ENCODE measurements at places on chromosomes 5 and 9.

DNA sequence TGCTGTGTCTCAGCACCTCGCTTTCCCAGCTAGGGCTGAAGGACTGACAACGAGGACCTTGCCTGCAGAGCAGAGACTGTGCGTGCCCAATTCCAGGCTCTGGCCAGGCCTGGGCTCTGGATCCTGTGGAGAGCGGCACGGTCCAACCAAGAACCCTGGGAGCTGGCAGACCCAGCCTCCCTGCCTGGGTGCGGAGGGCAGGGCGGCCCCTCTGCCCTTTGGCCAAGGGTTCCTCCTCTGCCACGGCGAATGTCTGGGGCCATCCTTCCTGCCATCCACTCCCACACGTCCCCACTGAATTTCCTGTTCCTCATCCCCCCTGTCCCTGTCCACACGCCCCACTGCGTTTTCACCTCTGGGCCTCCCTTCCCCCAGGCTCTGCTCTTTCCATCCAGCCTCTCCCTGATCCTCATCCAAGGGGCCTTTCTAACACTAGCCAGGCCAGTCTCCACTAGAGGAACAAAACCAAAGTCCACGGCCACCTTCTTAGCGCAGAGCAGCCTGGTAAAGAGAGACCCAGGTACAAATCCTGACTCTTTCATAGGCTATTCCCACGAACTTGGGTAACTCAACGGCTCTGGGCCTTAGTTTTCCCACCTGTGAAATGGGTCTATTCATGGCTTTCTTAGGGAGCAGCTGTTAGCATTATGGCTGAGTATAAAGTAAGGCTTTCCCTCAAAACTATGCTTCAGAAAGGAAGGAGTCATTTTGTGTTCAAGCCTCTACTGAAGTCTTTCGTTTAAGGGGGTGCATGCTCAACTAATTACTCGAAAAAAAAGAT lies 95.5 kb upstream of the PHYKPL start:
- DNase-seq = no peak

- no peak for DNase-seq
These were observed 32.8 kb downstream of the PDGFRB start for GRCh38 chr5:150122536-150123481.

DNA sequence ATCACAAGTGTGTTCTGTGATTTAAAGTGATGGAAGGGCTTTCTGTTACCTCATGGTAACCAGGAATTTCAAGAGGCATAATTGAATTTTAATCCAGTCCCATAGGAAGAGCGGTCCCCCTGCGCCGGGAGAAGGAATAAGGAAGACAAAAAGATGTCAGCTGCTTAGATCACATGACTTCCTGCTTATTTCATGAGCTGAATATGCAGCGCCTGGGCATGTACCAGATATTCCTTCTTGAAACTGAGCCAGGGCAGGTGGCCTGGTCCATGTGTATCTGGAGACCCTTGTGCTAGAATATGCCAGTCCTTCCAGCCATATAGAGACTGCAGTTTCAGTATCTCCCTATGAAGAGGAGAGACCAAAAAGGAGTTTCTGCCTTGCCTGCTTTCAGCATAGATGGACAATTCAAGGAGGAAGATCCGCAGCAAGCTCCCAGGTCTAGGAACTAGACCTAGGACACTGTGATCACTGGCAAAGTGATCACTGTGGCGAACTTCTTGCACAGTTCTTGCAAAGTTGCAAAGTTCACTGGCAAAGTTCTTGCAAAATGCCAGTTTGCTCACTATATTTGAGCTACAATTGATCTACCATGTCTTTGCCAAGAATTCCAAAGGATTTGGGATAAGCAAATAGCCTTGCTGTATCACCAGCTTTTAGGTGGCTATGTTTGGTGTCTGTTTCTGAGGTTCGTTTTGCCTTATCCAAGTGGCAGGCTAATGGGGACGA lies 102.9 kb upstream of the PHYKPL start:
- no peak for DNase-seq

DNA sequence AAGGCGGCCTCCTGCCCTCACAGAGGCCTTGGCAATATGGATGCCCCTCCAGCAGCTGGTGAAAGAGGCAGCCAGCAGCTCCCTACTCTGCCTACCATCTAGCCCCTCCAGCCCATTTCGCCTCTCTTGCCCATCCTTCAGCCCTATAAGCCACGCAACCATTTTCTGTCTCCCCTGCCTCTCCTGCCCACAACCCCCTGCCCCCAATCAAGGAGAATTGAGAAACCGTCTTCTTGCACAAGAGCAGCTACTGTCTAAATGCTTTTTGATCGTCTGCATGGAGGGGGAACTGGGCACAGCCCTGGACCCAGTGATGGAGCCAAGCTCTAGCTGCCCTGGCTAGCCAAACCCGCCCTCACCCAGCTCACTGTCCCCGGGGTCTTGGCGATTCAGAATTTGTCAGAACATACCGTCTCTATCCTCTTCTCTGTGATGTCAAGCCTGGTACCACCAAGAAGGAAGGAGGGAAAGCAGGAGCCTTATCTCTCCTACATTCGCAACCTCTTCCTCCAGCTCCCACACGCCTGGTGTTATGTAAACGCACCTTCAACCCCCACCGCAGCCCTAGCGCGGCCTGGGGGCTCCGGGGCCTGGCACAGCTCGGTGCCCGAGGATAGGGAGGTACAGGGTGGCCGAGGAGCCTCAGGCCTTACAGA lies 1.2 kb downstream of the SPRY4 start:
- DNase-seq = no peak

GRCh38 chr5:142973932-142974331 lies 203.8 kb downstream of the ARHGAP26 start:
- no peak for DNase-seq

DNA sequence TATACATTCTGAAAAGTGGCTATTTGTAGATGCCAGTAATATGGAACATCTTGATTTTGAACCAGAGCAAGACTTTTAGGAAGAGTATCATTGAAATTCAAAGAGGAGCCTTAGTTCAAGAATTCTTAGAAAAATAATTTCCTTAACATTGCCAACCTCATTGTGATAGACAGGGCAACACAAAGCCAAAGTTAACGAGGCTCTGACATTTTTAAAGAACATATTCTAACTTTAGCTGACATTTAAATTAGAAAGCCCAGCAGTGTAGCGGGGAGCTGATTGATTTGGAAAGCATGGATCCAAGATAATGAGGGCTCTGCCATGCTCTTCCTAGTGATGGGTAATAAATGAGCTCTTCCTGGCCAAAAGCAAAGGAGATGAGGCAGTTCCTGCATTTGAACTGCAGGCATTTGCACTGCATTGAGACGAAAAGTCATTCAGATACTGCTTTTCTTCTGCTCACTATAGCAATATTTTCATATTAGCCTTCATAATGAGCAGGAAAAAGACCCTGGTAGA lies 325.0 kb downstream of the ARHGEF28 start:
- no peak for DNase-seq

DNA sequence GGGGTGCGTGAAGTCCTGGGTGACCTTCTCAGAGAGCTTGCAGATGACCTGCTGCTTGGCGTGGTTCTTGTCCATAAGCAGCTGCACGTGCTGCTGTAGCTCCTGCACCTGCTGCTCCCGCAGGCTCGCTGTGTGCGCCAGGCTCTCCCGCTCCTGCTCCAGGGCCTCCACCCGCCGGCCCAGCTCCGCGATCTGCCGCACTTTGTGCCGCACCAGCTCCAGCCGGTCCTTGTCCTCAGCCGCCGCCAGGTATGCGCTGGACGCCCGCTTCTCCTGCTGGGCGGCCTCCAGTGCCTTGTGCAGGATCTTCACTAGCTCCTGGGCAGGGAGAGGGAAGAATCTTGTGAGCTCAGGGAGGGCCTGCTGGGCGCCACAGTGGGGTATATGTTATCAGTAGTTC lies 28.5 kb upstream of the CORO2A start:
- no peak for DNase-seq

GRCh38 chr5:157599565-157599964 lies 24.0 kb upstream of the ADAM19 start:
- no peak for DNase-seq

DNA sequence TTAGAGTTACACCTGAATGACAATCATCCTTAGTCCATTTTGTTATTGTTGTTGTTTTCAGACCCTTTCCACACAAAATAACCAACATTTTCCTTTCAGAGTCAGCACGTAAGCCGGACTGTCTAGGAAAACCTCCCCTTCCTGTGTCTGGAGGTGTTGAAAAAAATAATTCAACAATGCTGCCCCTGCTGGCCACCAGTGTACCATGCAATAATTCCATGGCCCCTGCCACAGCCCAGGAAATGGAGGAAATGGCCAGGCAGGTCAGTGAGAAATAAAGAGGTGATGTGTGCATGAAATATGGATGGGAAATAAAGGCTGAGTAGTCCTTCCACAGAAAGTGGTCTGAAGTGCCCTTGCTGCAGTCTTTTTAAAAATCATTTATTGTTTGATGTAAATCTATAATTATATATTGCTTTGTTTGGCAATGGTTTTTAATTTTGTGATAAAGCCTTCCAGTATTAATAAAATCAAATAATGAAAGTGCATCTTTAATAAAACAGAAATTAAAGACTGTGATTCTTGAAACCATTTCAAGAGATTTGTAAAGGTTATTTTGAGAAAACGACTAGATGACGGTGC lies 152.8 kb upstream of the PAPPA start:
- no peak for DNase-seq

DNA sequence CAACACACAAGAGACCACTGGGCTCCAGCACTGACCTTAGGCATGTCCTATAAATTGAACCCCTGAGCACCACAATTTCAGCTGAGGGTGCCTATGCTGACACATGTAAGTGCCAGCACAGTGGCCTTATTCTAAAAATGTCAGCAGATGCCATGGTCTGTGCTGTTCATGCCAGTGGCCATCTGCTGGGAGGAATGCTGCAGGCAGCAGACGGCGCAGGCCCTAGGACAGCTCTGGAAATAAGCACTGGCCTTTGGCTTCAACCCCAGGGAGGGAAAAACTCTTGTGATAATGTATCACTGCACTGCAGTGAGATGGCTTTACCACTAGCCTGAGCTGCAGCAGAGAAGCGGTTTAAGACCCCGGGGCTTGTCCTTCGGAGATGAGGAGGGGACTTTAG lies 98.5 kb downstream of the SYK start:
- no peak for DNase-seq

DNA sequence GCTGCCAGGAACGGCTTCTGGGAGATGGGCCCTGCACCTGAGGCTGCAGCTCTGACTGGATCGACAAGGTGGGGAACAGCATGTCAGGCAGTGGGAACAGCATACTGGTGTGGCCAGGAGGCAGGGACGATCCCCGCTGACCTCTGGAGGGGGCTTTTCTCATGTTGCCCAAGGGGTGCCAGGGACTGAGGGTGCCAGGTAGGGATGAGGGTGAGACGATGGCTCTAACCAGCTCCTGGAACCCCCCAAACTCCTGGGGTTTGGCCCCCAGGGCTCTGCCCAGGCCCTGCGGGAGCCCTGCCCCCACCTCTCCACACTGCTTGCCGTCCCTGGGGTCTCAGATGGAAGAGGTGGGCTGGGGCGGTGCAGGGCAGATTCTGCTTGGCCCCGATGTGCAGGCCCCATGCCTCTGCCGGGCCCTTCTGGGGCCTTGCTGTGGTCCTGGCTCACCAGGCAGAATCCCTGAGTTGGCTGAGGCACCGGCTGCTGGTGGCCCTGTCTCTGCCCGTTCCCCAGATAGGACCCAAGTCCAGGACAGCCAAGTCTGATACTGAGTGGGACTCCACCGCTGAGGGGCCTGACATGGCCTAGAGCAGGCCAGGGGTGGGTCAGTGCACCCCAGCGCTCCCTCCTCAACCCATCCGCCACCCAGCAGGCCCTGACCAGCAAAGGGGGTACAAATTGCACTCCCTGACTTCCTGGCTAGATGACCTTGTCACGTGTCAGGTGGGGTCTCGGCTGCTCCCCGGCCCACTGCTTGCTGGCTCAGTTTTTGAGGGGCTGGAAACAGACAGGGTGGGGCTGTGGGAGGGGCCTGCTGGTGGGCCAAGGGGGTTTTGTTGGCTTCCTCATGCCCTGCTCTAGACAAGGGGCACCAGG lies 28.4 kb upstream of the RNF130 start:
- DNase-seq = no peak

DNA sequence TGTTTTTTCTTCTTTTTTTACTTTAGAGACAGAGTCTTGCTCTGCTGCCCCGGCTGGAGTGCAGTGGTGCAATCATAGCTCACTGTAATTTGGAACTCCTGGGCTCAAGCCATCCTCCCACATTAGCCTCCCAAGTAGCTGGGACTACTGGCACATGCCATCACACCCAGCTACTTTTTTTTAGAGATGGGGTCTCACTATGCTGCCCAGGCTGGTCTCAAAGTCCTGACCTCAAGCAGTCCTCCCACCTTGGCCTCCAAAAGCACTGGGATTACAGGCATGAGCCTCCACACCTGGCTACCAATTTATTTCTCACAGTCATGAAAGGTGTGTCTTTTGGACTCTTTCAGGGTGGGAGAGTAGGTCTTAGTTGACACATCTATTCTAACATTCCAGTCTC lies 83.0 kb upstream of the FAM120A start:
- no peak for DNase-seq

GRCh38 chr9:120868676-120869359 lies 8.2 kb downstream of the PHF19 start:
- no peak for DNase-seq

DNA sequence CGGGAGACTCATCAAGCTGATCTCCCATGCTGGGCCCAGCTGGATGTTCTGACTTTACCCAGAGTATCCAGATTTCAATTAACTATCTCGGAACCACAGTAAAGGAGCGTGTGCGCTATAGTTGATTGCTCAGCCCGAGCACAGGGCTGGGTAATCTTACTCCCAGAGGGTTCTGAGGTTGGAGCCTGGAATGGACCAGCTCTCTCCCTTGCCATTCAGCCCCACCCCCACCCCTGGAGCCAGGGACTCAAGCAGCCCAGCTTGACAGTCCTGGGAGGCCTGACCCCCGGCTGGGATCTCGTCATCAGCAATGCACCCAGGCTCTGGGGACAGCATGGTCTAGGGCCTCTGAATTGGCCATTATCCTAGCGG lies 23.7 kb upstream of the PTGES start:
- DNase-seq = no peak

DNA sequence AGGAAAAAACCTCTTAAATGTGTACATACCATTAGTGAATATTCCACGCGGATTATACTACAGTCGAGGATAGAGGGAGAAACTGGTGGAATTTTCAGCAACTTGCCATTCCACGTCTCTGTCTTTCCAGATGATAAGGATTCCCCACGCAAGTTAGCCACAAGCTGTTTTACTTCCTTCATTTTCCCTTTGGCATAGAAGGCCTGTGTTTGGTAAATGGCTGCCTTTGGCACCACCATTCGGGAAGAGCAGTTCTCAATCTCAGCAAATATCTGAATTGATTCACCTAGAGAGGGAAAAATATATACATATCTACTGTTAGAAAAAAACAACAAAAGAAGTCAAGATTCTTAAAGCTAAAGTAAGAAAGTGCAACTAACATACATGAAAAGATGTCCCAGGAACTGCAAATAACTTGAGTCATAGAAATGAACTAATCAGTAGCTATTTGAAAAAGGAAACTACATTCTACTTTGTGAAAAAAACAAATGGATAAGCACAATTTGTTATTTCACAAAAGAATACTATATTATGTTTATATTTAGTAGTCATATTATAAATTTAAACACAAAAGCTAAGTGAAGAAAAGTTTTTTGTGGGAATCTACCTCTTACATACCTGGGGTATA lies 8.1 kb downstream of the ARRDC3 start:
- no peak for DNase-seq

DNA sequence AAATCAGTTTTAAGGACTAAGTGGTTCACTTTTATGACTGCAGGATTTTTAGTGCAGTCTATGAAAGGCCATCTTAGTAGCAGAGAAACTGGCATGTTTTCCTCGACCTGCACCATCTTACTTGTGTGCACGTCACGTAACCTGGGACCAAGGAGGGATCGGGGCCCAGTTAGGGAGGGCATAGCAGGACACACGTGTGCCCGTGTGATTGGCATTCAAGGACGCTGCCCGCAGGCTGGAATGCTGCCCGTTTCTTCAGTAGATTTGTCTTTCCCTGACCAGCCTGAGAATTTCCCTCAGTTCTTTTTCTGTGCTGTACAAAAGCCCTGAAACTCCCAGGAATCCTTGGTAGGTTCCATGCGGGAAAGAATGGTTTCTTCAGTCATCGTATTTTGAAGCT lies 196.3 kb downstream of the TRIO start:
- no peak for DNase-seq

Measured in NCI-H1417 treated with DMSO at 0.1 percent for 48 hours (cell line).